Bone marrow (tissue), 2 donors: ENCODE measurements at places on chromosomes 13 and 19.

DNA sequence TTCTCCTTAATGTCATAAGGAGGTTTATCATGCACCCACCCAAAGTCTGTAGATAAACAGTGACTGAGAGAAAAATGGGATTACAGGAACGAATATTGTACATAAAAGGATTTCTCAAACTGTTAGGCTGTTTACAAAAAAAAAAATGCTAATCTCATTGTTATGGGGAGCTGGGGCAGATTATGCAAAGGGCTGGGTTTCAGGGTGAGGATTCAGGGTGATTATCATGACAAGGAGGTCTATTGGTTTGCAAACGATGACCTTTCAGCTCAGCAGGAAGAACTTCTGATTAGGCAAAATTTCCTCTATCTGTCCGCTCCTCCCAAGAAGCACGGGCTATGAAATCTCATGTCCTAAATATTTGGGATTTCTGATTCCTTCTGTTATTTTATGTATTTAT is 41.4 kb downstream of the NLRP12 start:
- no peak for DNase-seq

DNA sequence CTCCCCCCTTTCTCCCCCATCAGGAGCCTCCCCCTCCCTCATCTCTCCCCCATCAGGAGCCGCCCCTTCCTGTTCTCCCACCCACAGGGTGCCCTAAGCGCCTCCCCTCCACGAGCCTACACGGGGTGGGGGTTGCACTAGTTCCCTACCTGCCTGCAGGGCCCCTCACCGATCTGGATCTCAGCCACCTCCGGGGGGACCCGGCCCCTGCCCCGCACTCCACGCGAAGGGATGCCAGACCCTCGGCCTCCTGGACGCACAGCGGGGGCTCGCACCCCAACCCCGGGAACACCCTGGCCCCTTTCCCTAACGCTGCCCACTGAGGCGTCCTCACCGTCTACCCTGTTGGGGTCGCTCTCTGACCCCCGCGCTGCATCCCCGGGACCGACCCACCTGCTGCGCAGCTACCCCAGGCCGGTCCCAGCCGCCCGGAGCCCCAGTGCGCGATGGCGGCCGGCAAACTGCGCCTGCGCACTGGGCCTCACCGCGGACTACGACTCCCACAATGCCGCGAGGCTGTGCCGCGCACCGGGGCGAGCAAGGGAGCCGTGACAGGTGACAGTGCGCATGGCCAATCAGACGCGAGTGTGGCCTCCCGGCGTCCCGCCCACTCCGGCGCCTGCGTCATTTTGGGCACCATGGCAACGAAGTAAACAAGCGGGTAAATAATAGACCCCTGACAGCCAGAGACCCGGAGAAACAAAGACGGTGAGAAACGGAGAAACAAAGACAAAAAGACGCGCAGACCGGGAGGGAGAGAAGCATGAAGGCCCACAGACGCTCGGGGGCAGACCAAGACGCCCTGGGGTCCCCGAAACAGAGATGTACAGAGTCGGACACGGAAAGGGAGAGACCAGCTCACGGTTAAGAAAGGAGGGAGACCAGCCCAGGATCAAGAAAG is at the start of gene ZSCAN18:
TSS of gene ZSCAN18 (minus strand) at position 451 of the 901 bp plus-strand sequence. CDS start 7,964 bp downstream, outside the sequence.
- DNase-seq: peak; percentile 63

- DNase-seq: no peak
Measured at GRCh38 chr13:77386880-77387606, 60.1 kb upstream of the MYCBP2 start.

DNA sequence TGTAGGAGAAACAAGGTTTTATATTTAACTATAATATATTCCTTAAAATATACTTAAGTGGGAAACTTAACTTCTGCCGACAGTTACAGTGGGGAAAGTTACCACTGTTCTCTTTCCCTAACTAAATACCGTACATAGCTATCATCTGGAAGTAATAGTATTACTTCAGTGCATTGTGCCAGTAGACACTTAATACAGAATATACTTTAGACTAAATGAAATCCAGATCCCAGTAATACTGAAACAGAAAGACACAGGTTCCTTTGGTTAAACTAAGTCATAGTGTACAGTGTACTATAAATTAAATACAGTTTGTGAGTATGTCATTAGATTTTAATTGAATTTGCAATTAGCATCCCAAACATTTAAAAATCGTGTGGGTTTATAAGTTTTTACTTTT is 107.5 kb downstream of the PCCA start:
- DNase-seq: no peak

DNA sequence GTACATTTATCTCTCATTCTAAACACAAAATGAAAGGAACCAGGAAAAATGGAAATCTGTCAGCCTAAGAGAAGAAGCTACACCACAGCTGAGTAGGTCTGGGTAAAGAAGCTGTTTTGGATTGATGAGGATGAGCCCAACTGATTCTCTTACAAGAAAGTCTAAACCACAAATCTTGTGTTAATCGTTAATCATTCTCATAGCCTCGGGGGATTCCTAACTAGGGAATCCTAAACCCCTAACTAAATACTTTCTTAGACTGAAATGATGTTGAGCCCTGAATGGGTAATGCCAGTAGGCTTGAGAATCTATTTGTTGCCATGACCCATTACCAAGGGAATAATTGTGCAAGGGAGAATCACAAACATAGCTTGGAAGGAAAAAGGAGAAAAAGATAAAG is 327.5 kb upstream of the SPRY2 start:
- DNase-seq: no peak

GRCh38 chr19:44512326-44513298 is 12.3 kb upstream of the ZNF180 start:
- DNase-seq: no peak

DNA sequence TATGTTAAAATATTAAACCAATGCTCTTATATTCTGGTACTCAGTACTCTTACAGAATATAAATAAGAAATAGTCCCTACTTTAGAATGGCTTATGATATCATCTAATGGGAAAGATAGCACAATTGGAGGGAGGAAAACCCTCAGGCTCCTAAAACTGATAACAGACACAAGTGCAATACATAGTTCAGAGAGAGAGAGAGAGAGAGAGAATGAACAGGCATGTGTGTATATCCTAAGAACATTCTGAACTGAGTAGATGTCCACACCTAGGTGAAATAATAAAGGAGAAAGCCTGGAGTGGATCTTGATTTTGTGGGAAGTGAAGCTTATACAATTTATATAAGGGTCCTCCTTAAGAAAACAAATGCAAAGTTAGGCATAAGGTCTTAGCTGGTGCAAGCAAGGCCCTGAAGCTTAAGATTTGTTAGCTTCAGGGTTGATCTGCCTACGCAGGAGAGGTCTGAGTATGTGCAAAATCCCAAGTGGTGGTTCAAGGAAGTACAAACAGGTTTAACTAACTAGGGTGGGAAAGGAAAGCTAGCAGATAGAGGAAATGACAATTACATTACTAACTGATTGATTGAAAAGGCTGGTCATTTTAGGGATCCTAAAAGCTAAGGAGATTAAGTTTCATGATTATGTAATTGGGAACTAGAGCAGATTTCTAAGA is 53.3 kb downstream of the SOX21 start:
- no peak for DNase-seq

- DNase-seq: no peak
Measured at GRCh38 chr13:68905186-68905585, 1202.4 kb upstream of the ATXN8OS start.

DNA sequence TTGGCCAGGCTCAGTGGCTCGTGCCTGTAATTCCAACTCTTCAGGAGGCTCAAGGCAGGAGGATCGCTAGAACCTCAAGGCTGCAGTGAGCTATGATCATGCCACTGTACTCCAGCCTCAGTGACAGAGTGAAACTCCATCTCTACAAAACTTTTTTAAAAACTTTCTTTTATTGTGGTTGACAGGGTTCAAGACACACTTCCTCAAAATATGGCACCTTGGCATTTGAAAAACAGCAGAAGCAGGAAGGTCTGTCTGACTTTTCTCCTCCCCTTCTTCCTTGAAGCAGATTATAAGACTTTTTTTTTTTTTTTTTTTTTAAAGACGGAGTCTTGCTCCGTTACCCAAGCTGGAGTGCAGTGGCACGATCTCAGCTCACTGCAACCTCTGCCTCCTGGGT is 100.3 kb downstream of the TM9SF2 start:
- peak; percentile 17 for DNase-seq

DNA sequence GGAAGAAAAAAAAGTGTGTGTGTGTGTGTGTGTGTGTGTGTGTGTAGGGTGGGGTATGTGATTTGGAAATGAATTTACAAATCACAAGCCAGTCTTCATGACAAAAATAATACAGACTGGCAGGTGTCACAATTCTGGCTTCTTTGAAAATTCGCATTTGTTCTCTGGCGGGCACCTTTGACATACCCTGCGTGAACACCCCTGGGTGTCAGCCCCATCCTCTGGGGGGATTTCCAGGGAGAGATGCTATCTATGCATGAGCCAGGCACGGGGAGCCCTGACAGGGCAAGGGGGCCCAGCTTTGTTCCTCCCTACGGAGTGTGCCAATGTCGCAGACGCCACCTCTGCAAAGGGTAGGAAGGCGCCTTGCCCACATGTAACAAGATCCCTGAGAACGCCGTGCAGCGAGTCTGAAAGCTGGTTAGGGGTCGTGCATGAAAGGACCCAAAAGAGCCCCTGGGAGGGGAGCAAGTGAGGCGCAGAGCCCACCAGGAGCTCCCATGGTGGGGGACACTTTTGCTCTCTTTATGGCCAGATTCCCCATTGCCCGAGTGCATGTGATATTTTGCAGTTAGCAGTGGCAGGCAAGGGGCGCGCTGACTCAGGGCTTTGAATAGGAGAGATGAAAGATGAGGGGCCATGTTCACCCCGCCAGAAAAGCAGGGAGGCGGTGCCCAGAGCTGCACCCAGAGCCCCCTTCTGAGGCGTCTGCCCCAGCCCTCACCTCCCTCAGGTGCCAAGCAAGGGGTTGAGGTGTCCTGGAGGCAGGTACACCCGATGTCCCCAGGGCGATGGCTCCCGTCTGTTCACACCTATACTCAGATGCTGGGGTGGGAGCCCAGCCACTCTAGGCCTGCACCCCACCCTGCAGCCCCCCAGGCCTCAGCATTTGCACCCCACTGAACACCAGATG is 45.3 kb downstream of the KLF2 start:
- no peak for DNase-seq

DNA sequence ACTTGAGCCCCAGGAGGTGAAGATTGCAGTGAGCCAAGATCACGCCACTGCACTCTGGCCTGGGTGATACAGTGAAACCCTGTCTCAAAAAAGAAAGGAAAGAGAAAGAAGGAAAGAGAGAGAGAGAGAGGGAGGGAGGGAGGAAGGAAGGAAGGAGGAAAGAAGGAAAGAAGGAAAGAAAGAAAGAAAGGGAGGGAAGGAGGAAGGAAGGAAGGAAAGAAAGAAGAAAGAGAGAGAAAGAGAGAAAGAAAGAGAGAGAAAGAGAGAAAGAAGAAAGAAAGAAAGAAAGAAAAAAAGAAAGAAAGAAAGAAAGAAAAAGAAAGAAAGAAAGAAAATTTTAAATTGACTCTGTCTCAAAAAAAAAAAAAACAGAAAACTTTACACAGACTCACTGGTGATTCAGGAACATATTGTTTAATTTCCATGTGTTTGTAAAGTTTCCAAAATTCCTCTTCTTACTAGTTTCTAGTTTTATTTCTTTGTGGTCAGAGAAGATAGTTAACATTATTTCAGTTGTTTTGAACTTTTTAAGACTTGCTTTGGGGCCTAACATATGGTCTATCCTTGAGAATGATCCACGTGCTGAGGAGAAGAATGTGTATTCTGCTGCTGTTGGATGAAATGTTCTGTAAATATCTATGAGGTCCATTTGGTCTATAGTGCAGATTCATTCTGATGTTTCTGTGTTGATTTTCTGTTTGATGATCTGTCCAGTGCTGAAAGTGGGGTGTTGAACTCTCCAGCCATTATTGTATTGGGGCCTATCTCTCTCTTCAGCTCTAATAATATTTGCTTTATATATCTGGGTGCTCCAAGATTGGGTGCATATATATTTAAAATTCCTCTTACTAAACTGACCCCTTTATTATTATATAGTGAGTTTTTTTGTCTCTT is 204.4 kb upstream of the SERP2 start:
- DNase-seq: no peak

GRCh38 chr13:84744203-84744602 is 861.9 kb upstream of the SLITRK1 start:
- no peak for DNase-seq

GRCh38 chr19:17302391-17303166 is 646 bp downstream of the ABHD8 start:
- peak; percentile 22 for DNase-seq

GRCh38 chr19:3984584-3984907 is 717 bp downstream of the EEF2 start:
- no peak for DNase-seq

- no peak for DNase-seq
Measured at GRCh38 chr19:42697884-42698283, 42.4 kb downstream of the PSG3 start.

DNA sequence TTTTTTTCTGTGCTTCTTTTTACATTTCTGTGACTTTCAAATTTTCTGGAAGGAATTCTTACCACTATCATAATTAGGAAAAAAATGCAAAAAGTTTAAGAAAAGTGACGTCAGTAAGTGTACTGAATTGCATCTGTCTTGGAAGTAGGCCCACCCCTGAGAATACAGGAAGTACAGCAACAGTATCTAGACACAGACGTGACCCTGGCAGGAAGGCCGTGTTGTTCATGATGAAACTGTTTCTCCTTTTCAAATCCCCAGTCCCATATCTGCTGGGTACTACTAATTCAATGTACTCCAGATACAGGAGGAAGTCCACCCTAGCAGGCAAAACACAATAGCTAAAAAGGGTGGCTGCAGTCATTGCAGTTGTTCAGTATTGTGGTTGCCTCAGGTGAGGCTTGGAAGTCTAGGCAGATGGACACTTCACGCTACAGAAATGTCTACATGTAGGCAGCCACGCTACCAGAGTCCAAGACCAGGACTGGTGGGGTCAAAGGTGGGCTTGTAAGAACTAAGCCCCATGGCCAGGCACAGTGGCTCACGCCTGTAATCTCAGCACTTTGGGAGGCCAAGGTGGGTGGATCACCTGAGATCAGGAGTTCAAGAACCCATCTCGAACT is 49.6 kb upstream of the MED4 start:
- peak; percentile 85 for DNase-seq

DNA sequence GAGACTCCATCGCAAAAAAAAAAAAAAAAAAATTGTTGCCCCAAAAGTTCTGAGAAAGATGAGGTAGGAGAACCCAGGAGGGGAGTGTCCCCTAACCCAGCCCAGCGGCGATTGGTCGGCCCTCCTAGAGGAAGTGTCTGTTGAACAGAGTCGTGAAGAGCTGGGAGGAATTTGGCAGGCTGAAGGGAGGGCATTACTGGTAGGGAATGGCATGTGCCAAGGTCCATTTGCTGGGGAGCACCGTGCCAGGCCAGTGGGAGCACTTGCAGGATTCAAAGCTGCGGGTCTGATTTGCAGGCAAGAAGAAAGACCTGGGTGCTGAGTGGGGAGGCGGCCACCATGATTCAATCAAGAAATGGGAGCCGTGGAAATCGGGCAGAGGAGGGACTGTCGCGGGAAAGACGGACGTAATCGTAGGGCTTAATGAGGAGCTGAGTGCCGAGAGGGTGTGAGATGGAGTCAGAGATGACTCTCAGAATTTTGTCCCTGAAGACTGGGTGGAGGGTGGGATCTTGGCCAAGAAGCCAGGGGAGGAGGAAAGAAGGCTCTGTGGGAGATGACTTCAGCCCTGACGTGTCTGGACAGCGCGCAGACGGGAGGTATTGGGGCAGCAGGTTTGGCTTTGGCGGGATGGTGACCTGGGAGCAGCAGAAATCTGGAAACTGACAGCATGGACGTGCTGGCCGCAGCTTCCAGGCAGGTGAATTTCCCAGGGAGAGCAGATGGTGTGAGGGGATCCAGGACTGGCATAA is 15.4 kb downstream of the CERS4 start:
- DNase-seq: no peak
